NCI-H345 (cell line): ENCODE measurements at places on chromosomes 2 and 18.

- no peak for DNase-seq
Measured at GRCh38 chr2:33077844-33078243, 131.1 kb downstream of the LTBP1 start.

DNA sequence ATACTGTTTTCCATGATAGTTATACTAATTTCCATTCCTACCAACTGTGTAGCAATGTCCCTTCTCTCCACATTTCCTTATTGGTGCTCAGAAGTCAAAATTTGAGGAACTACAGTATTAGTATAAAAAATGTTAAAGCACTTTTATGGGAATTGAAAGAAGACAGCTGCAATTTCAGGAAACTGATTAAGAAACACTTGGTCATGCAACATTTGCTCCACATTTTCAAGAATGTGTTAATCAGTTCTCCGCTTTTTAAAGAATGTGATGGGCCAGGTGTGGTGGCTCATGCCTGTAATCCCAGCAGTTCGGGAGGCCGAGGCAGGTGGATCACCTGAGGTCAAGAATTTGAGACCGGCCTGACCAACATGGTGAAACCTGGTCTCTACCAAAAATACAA, 33.6 kb upstream of the MGAT4A start:
- DNase-seq = no peak

GRCh38 chr2:240396623-240397541, 38.6 kb upstream of the GPC1 start:
- DNase-seq = no peak

GRCh38 chr2:23600346-23600745, 215.4 kb downstream of the KLHL29 start:
- peak; percentile 59 for DNase-seq
